Natural killer cell treated with Interleukin-12 subunit alpha and Interleukin-12 subunit beta and Interleukin-15 and Interleukin-18, amount 100 ng/mL, for 72 hours (primary cell): ENCODE measurements at places on chromosomes 6 and 20. TPM values are rescaled to one million over a fixed set of nuclear protein-coding genes. Genes with fewer than 3 reads are reported as not detected.

DNA sequence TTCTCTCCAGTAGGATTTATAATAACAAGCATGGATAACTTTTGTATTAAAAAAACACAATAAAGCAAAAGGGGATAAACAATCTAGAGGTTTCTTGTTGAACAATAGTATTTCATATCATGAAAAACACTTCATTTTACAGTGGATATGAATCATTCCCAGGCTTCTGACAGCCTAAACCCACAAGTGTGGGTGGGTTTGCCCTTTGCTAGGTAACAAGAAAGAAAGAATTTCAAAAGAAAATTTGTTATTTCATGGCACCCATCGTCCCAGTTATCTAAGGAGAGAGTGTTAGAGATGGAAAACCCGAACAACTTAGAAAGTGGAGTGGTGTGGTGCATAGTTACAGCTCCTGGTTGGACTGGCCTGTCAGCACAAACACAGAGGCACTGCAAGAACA lies 76.1 kb upstream of the GPR6 start:
- DNase-seq = no peak

- no peak for DNase-seq
Measured at GRCh38 chr6:30820193-30820592, 64.1 kb upstream of the DDR1 start.

- no peak for DNase-seq
Measured at GRCh38 chr6:153016846-153017245, 14.3 kb upstream of the MTRF1L start.

DNA sequence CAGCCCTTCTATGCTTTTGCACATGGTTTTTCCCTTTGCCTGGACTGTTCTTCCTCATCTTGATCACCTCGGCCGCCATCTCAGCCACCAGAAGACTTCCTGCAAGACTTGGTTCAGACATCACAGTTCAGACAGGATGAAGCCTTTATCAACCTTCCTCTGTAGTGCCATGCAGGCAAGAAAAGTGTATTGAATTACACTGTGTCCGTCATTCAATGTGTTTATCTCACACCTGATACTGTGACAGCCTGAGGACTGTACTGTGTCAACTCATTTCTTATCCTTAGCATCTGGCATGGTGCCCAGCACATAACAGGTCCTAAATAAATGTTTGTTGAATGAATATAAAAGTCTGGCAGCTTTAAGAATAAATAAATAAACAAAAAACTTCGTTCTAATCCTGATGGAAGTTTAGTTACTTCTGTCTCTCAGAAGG lies 133.3 kb upstream of the MAN1A1 start:
- DNase-seq = no peak

DNA sequence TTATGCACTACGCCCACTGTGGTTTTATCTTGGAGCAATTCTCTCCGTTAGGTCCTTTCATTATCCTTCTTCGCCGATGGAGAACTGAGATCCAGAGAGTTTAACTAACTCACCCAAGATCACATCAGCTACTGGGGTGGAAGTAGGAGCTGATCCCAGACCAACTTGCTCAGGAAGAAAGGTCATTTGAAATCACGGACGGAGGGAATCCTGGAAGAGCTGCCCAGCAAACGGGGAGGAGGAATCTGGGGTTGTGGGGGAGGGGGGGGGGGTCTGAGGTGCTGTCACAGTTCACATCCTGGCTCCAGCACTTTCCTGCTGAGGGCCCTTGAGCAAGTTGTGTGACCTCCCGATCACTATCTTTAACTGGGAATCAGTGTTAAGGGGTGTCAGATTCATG lies 62.0 kb downstream of the NPEPL1 start:
- no peak for DNase-seq

DNA sequence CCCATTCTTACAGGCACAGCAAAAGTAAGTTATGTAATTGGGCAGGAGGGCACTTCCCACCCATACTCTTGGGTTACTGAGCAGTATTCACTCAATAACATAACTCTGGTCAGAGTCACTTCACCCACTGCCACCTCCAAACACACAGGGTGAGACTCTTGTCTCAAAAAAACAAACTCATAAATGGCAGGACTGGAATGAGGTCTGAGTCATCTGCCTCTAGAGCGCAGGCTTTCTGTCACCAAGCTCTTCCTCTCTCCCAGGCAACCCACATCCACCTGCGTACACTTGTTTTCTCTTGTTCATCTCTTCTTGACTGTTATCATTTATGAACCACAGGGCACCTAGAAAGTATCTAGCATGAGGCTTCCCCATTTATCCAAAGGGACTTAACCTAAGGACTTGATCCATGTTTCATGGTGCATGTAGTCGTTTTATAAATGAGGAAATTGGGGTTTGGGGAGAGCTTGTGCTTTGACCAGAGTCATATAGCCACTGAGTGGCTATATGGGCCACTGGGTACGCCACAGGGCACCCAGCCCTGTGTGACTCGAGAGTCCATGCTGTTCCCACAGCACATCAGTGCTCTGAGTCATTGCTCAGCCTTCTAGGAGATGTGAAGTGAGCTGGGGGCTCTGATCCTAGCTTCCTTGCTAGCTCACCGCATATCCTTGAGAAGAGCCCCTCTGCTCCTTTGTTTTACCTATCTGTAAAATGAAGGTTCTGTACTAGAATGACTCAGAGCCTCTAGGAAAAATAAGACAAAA lies 22.4 kb downstream of the C20orf173 start:
- no peak for DNase-seq

- DNase-seq = no peak
Measured at GRCh38 chr6:89723046-89723445, 84.5 kb upstream of the LYRM2 start.

DNA sequence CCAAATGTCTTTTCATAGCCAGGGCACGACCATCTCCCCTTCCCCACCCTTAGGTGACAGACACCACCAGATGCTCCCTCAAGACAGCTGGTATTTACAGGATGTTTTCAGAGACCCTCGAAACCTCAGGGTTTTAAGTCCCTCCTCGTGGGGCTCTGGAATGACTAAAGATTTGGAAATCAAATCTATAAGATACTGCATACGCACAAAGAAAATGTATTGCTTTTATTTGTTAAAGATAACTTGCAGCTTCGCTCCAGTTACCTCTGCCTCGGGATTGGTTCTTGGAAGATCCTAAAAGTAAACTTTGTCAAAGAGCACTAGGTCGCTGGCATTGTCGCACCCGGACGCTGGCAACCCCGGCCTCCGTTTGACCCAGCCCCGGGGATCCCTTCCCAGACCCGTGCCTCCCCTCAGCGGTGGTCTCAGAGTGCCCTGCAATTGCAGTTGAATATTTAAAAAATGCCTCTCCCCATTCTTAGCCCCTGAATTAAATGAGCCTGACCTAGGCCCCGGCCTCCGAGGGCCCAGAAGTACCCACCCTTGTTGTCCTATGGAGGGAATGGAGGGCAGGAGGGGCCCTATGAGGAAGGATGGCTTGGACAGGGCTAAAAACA lies 7.1 kb downstream of the PAX1 start:
- no peak for DNase-seq

GRCh38 chr6:74741646-74742045 lies 464.2 kb downstream of the COL12A1 start:
- no peak for DNase-seq

GRCh38 chr6:105779110-105779509 lies 307.0 kb upstream of the PRDM1 start:
- DNase-seq = no peak

- no peak for DNase-seq
Measured at GRCh38 chr6:79911992-79912391, 35.4 kb downstream of the ELOVL4 start.

The SYS1 gene
- total RNA-seq = 31.4 TPM

The CCN5 gene
- not detected for total RNA-seq

The SLC22A3 gene
- not detected for total RNA-seq

The ZBTB9 gene
- 10.9 TPM for total RNA-seq
